ENCODE measurements at places on chromosomes 3 and 15. TPM values are rescaled to one million over a fixed set of nuclear protein-coding genes. Genes with fewer than 3 reads are reported as not detected.

PRSS50 gene
- total RNA-seq, result 0.50 TPM

NRG4 gene
- 8.2 TPM for total RNA-seq

DNA sequence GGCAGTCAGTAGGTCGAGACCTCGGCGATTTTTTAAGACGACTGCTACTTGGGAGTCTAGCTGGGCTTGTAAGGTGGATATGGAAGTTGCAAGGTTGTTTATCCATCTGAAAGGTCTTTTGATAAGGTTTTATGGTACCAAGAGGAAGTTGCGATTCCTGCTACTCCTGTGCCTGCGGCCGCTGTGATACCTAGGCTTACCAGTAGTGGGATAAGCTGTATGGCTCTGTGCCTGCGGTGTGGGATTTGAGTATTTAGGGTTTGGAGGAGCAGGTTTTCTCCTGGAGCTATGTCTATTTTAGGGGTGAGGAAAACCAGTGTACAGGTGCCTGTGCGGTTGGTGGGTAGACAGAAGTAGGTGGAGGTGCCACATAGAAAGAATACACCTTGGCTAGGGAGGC, 1059.8 kb downstream of the SI start:
- H3K4me1 ChIP-seq, result no peaks in the 10 kb centered on the region
- DNase-seq, result no peak
- H3K36me3 ChIP-seq, result no peaks in the 10 kb centered on the region
- no peak overlapping the region for H3K27ac ChIP-seq
- no peak overlapping the region for H3K4me3 ChIP-seq

DNA sequence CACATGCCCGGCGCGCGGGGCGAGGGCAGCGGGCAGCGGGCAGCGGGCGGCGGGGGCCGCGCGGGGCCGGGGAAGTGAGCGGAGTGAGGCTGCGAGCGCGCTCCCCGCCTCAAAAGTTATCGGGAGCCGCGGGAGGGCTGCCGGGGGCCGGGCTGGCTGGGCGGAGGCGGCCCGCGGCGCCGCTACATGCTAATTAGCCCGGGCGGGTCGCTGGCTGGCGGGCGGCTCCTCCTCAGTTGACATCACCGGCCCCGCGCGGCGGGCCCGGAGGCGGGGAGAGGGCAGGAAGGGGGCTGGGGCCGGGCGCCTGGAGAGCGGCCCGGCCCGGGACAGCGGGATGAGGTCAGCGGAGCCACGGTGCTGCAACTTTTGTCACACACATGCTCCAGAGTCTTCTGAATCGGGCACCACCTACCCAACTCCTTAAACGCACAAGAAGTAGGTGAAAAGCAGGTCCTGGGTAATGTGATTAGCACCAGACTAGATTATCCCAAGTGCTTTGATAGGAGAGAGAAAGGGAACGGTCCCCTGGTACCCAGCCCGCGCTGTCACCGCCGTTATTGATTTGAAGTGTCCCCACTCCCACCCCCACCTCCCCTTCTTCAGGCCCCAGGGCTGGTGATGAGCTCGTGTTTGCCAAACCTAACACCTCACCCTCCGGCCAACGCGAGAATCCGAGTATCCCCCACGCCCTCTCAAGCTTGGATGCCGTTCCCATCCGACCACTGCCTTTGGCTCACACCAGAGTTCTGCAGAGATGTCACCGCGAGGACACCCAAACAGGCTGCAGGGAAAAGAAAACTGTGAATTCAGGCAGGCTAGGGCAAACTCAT, at the start of gene HEG1:
HEG1 (minus strand) TSS at position 85 of the 833 bp plus-strand sequence. CDS start 107 bp downstream, outside the sequence.
- peaks cover 5% of the 10 kb centered on the region for H3K27me3 ChIP-seq
- H3K4me3 ChIP-seq, result peak within 1 kb of the TSS; percentile 59
- peak within 1 kb of the TSS; percentile 81 for H3K27ac ChIP-seq
- no peaks in the 10 kb centered on the region for H3K36me3 ChIP-seq
- peaks cover 27% of the 10 kb centered on the region for H3K4me1 ChIP-seq
- DNase-seq, result no peak

- DNase-seq, result no peak
- H3K27ac ChIP-seq, result no peak overlapping the region
- H3K4me3 ChIP-seq, result no peak overlapping the region
- no peaks in the 10 kb centered on the region for H3K36me3 ChIP-seq
- H3K4me1 ChIP-seq, result peaks cover 5% of the 10 kb centered on the region
These were observed 2.0 kb downstream of the RAB7A start for GRCh38 chr3:128727996-128728395.

DNA sequence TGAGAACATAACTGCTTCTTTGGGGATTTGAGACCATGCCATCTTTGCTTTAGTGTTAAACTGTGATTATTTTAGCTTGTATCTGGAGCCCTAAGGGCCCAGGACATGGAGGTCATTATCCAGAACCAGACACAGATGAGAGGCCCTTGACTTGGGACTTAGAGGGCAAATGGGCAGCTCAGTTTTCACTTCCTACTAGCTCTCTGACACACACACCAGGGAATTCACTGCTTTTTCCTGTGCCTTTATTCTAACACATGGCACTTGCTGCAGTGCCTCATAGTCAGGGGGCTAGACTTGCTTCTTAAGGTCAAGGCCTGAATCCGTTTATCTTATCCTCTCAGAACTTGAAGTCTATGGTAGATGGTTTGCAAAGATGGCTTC, 33.3 kb downstream of the AMOTL2 start:
- H3K4me3 ChIP-seq, result no peak overlapping the region
- H3K27me3 ChIP-seq, result no peaks in the 10 kb centered on the region
- no peak overlapping the region for H3K27ac ChIP-seq

Measured in spinal cord (tissue), 10 donors.